ENCODE measurements at places on chromosomes 7 and 10. TPM values are rescaled to one million over a fixed set of nuclear protein-coding genes. Genes with fewer than 3 reads are reported as not detected.

Gene TMEM196
- total RNA-seq: not detected

Gene AGBL3
- total RNA-seq: 1.0 TPM

Gene NFE2L3
- total RNA-seq: 10.9 TPM

Gene CADPS2
- not detected for total RNA-seq

Gene ASB10
- not detected for total RNA-seq

Gene SFXN3
- 70.4 TPM for total RNA-seq

Gene CAMK1D
- total RNA-seq: 25.3 TPM

Gene SNX10
- total RNA-seq: 14.4 TPM

Gene PAPSS2
- total RNA-seq: not detected

Gene SRGN
- total RNA-seq: 580 TPM

Gene VPS37D
- 0.64 TPM for total RNA-seq

Gene MYOF
- 1.0 TPM for total RNA-seq

Gene FGFR2
- total RNA-seq: 3.1 TPM

Gene FEZF1
- total RNA-seq: not detected

Gene DGKI
- total RNA-seq: not detected

Gene NAT16
- total RNA-seq: not detected

Measured in CD4-positive, CD25-positive, alpha-beta regulatory T cell (primary cell).